Activated naive CD4-positive, alpha-beta T cell (primary cell): ENCODE measurements at places on chromosomes 3 and 15.

- DNase-seq, result no peak
Observed at GRCh38 chr3:13711911-13712650, 163.2 kb downstream of the FBLN2 start.

- no peak for DNase-seq
Observed at GRCh38 chr3:108673988-108674661, 83.1 kb downstream of the RETNLB start.

DNA sequence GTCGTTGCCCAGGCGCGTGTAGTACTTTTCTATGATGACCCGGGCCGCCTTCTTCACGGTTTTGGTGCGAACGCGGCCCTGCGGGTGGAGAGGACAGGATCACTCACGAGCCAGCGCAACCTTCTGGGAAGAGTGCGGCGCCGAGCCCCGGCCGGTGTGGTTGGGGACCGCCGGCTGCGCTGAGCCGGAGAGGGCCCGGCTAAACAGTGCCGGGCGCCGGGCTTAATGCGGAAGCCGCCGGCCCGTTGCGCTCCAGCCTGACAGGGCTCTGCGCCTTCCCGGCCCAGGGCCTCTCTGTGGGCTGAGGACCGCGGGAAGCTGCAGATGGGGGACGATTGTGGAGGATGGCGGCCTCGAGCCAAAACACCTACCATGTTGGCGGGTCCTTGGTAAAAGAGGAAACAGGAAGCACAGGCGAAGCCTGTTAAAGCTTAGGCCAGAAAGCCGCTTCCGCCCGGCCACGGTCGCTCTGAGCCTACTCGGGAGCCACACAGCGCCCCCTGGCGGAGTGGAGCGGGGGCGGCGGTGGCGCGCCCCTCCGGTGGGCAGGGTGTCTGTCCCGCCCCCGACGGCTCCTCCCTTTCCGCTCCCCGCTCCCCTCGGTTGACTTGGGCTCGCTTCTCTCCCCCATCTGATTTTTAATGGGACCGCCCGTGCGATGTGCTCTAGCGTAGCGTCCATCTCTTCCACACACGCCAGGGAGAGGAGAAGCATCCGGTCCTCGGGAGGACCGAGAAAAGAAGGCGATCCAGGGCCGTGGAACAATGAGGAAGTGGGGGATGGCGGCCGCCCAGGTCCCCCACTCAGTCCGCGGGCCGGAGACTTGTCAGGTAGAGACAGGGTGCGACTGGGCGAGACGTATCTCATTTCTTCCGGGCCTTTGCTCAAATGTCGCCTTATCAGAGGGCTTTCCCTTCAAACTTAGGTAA is at the start of gene RPS17:
TSS of gene RPS17 (minus strand) at position 403 of the 929 bp plus-strand sequence. CDS start at position 374, 29 bp downstream.
- no peak for DNase-seq

GRCh38 chr3:188472336-188472735 is 318.4 kb downstream of the LPP start:
- DNase-seq, result no peak

GRCh38 chr3:67033079-67033478 is 35.0 kb downstream of the KBTBD8 start:
- no peak for DNase-seq

DNA sequence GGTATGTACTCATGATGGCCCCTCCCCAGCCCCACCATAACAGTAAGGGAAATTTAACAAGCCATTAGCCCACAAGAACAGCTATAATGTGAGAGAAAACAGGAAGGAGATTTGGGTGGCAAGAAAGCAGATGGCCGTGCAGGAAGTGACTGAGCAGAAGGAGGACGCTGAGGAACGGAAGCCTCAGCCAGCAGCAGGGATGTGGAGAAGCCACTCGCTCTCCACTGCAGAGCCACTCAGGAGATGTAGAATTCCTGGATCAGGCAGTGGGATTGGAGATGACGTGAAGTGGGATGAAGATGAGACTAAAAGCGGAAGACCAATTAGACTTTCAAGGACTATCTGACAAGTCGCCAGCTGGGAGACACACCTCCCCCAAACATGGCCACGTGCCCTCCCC is 31.2 kb downstream of the PRR23E start:
- no peak for DNase-seq

DNA sequence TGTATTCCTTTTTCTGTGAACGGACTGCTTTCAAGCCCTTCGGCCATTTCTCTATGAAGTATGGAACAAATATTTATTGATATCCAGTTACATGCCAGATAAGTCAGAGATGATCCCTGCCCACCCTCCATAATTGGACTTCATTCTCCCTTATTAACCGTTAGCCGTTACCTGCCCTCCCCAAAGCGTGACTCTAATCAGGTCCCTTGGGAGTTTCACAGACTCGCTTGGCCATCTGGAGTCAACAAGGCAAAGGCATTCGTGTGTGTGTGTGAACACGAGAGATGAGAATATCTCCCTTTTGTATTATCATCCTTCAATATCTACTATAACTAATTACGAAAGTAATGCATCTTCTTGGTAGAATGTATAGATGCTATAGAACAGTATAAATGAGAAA is 314.5 kb downstream of the TLE3 start:
- no peak for DNase-seq

- DNase-seq, result no peak
Observed at GRCh38 chr3:171387062-171387461, 73.1 kb downstream of the TNIK start.

- no peak for DNase-seq
Observed at GRCh38 chr3:63964681-63965485, 52.7 kb upstream of the SCAANT1 start.

DNA sequence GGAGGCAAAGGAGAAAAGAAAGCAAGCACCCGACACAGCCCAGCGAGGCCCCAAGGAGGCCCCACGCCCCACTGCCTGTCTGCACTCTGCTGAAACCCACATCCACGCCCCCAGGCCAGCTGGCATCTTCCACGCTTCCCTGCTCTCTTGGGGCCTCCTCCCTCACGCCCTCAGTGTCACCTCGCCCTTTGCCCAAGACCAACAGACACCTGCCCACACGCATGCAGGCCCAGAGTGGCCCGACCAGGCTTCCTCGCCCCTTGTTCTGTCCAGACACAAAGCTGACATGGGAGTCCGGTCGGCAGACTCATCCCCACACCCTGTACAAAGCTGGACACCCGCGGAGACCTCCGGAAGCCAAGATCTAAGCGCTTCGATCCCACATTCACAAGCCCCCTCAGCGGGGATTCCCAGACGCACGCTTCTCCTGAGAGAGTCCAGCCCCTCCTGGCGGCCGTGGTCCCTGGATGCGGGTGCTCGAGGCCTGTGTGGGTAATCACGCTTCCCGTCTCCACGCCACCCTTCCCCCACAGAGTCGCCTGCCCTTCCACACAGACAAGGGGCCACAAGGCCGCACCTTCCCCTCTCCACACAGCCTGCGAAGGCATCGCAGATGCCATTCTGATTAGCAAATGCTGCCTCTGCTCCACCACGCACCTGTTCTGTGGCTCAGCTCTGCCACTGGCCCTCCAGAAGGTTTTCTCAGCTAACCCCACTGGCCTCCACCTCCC is 176.6 kb downstream of the XXYLT1 start:
- DNase-seq, result no peak

GRCh38 chr3:55894605-55895004 is 407.5 kb upstream of the WNT5A start:
- DNase-seq, result no peak

- DNase-seq, result no peak
Observed at GRCh38 chr15:78069462-78070029, 8.0 kb downstream of the TBC1D2B start.

GRCh38 chr3:126277629-126278378 is 79.4 kb downstream of the KLF15 start:
- DNase-seq, result no peak

DNA sequence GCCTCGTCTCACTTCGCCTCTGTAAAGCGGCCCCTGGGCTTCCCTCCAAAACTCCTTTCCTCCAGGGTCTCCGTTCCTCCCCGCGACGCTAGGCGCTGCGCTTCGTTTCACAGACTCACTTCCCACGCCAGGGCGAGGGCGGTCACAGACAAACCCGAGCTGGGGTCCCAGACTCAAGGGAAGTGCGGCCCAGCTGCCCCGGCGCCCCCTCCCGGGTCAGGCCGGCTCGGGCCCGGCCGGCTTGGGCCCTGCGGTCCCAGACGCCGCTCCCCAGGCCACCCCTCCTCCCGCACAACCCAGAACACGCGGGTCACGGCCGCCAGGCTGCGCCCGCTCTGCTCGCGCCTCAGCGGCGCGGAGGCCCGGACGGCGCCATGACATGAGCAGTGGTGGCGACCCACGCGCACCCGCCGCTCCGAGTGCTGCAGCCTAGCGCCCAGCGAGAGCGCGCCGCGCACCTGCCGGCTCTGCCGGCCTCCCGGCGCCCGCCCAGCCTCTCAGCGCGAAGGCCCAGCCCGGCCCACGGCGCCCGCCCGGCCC is 547 bp downstream of the NUP210 start:
- DNase-seq, result no peak

DNA sequence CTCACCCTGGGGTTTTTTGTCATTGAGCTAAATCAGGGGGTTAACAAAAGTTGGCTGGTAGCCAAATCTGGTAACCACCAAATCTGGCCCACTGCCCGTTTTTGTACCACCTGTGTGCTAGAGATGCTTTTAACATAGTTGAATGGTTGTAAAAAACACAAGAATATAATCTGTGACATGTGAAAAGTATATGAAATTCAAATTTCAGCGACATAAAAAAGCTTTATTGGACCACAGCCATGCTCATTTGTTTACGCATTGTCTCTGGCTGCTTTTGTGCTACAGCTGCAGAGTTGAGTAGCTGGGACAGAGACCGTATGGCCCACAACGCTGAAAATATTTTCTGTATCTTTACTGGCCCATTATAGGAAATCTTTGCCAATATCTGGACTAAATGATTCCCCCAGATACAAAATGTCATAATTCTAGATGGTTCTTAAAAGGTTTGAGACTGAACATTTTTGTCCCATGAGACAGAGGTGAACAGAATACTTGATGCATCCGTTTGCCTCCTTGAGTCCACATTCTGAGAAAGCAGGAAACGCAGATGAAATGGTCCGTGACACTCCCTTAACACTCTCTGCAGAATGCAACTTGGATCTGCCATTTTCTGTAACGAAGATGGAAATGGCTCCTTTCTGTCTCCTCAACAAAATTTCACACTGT is 120.9 kb upstream of the PDZRN3 start:
- DNase-seq, result no peak

- DNase-seq, result no peak
Observed at GRCh38 chr3:167162083-167162482, 218.0 kb downstream of the ZBBX start.

GRCh38 chr15:74239051-74239705 is 3.1 kb downstream of the CCDC33 start:
- DNase-seq, result no peak

- no peak for DNase-seq
Observed at GRCh38 chr3:16798738-16799137, 86.0 kb upstream of the PLCL2 start.

GRCh38 chr3:18739099-18739433 is 313.9 kb upstream of the SATB1 start:
- no peak for DNase-seq

- DNase-seq, result no peak
Observed at GRCh38 chr3:4392992-4393391, 74.1 kb downstream of the SUMF1 start.

DNA sequence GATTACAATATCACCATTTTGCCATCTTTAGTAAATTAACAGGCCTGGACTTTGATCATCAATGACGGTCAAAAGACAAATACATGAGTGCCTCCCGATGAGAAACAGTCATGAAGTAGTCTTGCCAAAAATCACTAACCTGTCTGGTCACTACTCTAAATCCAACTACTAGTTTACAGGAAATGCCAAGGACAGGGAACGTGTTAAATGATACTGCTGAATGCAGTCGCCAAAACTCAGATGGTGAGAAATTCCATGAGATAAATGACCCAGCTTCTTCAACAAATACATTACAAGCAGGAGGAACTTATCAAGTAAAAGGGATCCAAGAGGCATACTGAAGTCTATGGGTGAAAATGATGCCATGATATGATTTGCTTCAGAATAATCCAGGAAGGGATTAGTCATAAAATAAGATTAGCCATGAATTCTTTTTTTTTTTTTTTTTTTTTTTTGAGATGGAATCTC is 35.8 kb upstream of the ATP13A3 start:
- no peak for DNase-seq

GRCh38 chr15:61049028-61049427 is 180.1 kb downstream of the RORA start:
- no peak for DNase-seq

DNA sequence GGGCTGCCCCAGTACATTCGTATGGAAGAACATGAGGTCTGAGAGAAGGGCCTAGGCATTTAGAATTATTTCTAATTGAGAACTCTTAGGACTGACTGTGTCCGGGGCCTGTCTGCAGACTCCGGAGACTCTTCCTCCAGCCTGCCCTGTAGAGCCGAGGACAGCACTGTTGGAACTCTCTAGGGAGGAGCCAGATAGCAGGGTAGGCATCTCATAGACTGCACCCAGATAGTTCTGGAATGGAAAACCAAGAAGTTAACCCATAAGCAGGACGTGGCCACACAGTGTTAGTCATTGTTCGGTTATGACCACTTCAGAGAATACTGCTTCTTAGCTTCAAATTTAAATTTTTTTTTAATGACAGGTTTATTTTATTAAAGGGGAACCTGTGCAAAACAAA is 59.5 kb downstream of the SNRK start:
- no peak for DNase-seq

GRCh38 chr15:70272565-70273355 is 175.0 kb upstream of the TLE3 start:
- DNase-seq, result no peak

DNA sequence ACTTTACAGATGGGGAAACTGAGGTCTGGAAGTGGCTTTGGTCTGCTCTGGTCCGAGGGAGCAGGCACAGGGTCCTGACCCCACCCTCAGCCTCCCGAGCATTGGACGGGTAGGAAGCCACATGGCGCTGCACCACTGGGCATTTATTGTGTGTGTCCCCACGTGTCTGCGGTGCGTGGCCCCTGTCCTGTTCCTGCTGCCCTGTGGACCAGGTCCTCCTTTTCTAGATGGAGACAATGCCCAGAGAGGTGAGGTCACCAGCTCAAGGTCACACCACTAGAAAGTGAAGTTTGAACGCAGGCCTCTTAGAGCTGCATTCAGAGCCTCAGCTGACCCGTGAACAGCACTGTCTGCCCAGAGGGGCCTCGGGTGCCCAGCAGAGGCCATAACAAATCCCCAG is 26.8 kb downstream of the DUSP7 start:
- no peak for DNase-seq

GRCh38 chr3:33706056-33706455 is 12.0 kb downstream of the CLASP2 start:
- no peak for DNase-seq

- no peak for DNase-seq
Observed at GRCh38 chr15:70503073-70503745, 260.1 kb downstream of the UACA start.
